ENCODE measurements at places on chromosomes 12 and 14.

GRCh38 chr12:4320497-4320852 lies 538 bp upstream of the TIGAR start:
- DNase-seq = no peak

DNA sequence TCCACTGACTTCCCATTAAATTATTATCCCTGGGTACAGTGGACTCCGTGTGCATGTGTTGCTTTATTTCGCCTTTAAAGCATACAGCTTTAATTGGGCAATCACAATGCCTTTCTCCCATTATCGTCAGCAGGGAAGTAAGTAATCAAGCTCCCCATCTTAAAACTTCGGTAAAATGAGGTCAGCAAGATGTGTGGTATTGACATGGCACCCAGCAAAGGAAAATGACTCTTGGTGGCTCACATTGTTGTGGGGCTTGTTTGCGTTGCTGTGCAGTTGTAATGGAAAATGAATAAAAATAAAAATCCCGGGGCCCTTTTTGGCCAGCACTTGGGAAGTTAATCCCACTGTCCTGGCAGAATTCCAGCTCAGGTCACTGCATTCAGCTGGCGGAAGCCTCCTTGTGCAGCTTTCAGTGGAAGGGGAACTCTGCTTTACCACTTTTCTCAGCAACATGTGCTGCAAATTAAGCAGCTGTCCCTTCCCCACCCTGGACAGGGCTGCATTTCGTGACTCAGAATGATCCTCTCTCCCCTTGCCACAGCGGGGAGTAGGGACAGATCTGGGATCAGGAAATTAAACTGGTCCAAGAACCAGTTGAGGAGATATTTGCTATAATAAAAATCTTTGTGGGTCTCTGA lies 13.9 kb upstream of the ATP2A2 start:
- DNase-seq = no peak

DNA sequence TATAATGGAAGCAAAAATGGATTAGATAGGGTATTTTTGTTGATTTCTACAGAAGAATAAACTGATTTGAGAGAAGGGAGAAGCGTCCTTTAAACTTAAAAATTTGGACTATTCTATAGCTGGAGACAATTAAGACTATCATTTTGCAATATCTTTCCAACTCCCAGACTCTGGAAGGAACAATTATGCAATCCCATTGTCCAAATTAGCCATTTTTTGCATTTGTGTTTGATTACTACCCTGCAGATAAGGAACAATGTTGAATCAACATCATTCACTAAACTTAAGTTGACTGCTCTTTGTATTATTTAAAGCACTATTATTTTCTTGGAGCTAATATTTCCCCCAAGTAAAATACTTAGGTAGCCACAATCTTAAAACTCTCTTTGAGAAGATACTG lies 34.8 kb upstream of the SELPLG start:
- no peak for DNase-seq

GRCh38 chr12:125412506-125412905 lies 347.3 kb downstream of the AACS start:
- DNase-seq = no peak

GRCh38 chr14:36852981-36853691 lies 191.5 kb downstream of the PAX9 start:
- no peak for DNase-seq

DNA sequence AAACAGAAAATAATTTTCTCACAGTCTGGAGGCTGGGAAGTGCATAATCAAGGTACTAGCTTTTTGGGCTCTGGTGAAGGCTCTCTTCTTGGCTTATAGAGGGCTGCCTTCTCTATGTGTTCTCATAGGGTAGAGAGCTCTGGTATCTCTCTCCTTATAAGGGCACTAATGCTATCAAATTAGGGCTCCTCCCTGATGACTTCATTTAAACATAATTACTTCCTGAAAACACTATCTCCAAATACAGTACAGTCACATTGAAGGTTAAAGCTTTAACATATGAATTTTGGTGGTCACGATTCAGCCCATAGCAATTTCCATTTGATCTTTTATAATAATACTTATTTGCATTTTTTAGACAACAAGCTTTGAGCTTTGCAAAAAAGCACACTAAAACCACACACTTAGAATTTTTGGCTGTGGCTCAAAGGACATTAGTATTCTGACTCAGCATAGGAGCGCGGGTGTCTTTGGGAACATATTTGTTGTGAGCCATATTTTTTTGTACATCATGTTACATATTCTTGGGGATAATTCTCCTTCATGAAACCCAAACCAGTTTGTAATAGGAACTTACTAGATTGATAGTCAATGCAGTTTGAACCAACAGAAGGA lies 808.1 kb upstream of the FBXO33 start:
- no peak for DNase-seq

- DNase-seq = no peak
Observed at GRCh38 chr12:72468505-72468904, 196.3 kb downstream of the TRHDE start.

- no peak for DNase-seq
Observed at GRCh38 chr12:26701604-26702215, 131.3 kb downstream of the ITPR2 start.

DNA sequence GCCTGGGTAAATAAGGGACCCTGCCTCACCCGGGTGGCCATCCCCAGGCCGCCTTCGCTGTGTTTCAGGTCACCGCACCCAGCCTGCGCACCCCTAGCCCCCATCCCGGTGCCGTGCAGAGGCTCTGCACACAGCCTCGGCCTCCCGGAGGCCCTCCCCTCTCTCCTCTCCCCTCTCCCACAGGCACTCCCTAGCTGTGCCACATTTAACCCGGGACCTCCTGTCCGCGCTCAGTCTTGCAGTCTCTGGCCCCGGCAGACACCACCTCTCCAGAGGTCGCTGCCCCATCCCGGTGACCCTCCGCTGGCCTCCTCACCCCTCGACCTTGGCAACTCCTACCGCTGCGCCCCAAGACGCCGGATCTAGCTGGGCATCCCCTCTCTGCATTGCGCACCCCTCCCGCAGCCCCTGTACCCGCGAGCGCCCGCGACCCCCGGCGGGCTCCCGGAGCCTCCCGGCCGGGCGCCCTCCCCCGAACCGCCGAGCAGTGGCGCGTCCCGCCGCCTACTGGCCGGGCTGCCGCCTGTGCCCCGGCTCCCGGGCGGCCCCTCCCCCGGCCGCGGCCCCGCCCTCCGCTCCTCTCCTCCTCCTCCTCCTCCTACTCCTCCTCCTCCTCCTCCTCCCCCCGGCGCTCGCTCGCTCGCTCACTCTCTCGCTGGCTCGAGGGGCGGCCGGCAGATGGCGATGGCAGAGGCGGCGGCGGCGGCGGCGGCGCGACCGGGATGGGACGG lies 120.7 kb downstream of the AACS start:
- no peak for DNase-seq

GRCh38 chr12:4106621-4107020 lies 166.9 kb upstream of the CCND2 start:
- no peak for DNase-seq

GRCh38 chr12:42737398-42737797 lies 147.9 kb upstream of the PRICKLE1 start:
- no peak for DNase-seq

DNA sequence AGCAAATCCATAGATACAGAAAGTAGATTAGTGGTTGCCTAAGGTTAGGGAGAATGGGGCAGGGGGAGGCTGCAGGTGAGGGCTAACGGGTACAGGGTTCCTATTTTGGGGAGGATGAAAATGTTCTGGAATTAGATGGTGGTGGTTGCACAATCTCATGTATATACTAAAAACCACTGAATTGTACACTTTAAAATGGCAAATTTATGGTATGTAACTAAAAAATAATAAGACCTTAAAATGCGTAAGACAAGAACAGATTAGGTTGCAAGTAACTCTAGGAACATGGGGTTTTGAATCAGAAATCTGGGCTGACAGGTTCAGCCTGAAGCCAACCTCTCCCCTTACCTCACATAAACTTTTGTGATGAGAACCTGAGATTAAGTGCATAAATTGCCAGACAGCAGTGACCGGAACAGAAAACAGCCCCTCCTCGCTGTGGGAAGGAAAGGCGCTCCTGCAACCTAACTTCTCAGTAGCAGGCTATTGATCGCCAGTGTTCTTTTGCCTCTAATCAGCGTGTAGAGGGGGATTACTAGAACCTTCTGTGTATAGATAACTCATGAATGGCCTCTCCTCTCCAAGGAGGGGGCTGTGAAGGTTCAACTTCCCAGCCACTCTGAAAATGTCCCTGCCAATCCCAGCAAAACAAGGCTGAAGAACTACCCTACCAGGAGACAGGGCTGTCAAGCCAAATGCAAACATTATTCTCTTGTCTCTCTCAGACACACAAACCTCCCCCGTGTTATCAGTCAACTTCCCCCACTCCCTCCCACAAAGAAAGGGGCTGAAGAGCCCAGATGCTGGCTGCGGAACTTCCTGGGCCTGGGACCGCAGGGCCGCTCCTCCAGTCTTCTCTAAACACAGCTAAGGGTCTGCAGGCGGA lies 1.9 kb downstream of the SSH1 start:
- no peak for DNase-seq

DNA sequence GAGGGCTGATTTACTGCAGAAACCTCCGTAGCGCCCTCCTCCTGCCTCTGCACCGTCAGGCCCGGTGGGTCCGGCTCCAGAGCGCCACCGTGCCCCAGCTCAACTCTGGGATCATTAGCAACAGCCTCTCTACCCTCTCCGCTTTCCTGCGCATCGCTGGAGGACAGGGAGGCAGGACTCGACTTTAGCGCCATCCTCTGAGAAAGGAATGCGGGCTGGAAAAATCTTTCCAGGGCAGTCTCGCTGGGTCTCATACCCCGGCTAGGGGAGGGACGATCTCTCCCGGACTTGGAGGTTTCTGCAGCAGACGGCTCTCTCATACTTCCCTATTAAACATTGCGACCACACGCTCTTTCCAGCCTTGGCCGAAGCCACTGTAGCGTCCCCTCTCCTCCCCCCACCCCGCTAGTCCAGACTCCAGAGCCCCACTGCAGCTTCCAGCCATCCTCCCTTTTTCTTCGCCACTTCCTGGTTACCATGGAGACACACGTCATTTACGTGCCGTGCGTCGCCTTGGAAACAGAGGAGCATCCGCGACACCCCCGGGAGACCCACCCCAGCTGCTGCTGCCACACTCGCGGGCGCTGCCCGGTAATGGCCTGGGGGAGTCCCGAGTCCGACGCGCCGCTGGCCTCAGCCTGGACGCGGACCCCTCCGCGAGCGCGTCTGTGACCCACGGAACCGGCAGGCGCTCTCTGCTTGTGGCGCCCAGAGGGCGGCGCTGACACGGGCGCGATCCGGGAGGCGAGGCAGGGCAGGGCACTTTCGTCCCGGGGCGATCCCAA lies at the start of gene CCDC184:
Gene CCDC184 (plus strand): TSS at position 554 of the 785 bp plus-strand sequence. CDS start 479 bp downstream, outside the sequence.
- DNase-seq = peak; percentile 84

- DNase-seq = no peak
Observed at GRCh38 chr12:62839869-62840660, 94.9 kb downstream of the PPM1H start.

DNA sequence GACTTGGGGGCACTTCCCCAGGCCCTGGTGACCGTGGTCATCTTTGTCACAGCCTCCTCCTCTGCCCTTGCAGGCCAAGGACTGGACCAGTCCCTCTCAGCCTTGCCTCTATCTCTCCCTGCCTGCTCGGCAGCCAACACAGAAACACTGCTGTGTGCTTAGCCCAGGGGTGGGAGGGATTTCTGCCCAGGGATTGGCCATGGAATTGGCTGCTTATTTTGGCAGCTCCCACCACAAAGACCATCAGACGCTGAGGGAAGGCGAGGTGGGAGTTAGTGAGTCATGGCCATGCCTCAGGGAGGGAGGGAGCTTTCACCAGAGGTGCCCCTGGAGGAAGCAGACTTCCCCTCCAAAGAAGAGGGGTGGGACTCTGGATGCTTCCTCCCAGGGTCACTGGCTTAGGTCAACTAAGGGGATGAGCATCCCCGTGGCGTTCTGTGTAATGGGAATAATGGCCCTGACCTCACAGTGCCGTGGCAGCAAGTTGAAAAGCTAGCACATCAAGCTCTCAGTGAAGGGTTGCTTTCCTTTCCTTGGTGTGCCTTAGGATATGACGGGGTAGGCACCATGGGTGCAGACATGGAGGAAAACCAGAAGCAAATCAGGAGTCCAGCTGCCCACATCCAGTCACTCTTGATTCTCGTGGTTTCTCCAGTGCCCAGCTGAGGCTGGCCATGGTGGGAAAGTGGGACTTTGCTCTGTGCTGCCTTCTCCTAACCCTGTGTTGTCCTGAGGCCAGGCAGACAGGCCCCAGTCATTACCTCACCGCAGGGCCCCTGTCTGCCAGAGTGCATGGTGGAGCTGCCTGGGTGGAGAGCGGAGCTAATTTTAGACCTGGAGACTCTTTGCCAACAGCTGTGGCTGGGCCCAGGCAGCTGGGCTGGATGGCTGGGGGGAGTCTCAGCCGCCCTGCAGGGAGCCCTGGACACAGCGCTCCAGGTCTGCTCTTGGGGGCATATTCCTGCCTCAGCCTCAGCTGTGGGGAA lies 21.4 kb downstream of the B4GALNT3 start:
- no peak for DNase-seq

DNA sequence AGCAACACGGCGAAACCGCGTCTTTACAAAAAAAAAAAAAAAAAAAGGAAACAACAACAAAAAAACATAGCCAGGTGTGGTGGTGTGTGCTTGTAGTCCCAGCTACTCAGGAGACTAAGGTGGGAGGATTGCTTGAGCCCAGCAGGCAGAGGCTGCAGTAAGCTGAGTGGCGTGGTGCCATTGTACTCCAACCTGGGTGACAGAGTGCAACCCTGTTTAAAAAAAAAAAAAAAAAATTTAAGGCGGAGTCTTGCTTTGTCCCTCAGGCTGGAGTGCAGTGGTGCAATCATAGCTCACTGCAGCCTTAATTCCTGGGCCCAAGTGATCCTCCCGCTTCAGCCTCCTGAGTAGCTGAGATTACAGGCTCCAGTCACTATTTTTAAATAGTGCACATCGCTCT lies 18.2 kb upstream of the FIGNL2 start:
- no peak for DNase-seq

DNA sequence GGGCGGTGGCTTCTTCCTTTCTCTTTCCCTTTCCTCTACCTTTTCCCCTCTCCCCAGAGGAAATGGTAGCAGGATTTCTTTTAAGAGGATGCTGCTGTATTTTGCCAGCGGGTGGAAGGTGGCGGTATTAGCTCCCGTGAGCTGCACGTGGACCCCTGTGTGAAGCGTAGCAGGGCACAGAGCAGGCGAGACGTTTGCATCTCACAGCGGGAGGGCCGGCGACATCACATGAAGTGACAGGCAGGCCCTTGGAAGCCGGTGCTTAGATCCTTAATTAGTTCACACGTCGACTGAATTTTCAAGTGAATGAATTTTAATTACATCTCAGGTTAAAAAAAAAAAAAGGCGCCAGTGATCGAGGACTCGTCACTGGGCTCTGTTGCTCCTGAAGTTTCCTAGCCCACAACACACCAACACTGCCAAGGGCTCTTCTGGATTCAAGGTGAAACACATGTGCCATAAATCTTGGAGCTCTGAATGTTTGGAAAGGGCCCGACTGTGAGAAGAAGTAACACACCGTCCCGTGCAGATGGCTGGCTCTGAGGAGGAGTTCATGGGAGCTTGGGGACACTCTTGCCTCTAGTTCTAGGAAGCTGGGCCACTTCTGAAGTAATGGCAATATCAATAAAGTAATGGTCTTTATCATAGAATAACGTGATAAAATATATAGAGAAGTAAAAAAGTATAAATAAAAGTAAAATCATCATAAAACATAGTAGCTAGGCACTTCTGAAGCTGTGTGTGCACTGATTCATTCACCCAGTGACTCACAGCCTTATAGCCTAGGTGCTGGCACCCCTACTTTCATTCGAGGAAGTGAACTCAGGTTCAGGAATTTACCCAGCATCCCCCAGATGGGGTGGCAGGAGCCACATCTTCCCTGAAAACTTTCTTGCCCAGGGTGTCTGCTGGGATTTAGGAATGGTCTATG lies 75.3 kb downstream of the AACS start:
- no peak for DNase-seq

All from CD8-positive, alpha-beta memory T cell (primary cell).